Heart right ventricle (tissue), 16 donors: ENCODE measurements at places on chromosomes 7 and 10. TPM values are rescaled to one million over a fixed set of nuclear protein-coding genes. Genes with fewer than 3 reads are reported as not detected.

The CDHR1 gene
- total RNA-seq, result 0.64 TPM

The TMEM130 gene
- total RNA-seq, result 0.29 TPM

DNA sequence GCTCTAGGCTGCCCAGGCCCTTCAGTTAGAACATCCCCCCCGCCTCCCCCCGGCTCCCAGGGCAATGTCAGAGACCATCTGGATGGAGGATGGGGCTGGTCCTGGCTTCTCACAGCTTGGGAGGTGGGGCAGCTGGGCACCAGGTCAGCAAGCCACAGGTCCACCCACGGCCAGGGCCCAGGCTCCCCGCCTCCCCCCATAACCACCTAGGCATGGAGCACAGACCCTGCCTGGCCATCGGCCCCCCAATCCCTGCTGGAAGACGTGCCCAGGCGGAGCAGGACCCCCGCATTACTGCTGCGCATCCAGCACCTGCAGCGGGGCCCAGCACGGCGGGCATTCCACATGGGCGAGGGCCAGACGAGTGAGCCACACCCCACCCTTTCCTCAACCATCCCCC lies 169.6 kb downstream of the ELFN1 start:
- H3K36me3 ChIP-seq, result no peaks in the 10 kb centered on the region
- DNase-seq, result no peak
- H3K4me1 ChIP-seq, result no peaks in the 10 kb centered on the region
- no peaks in the 10 kb centered on the region for H3K27me3 ChIP-seq

DNA sequence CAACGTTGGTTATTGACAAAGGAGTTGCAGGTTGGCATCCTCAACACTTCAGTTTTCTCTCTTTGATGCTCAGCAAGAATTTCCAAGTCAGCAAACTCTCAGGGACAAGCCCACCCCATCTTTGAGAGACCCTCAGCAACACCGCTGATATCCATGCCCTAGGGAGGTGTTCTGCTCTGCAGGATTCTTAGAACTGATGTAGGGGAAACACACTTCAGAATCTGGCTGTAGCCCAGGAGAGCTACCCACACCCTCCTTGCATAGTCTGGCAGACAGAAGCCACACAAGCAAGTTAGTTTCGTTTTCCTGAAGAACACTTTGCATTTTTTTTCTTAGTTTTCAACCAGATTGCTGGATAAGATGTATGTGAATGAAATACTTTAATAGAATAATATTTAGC lies 822 bp downstream of the SAMD9L start:
- peak overlapping the region; percentile 8 for H3K4me3 ChIP-seq
- peak; percentile 26 for DNase-seq

GRCh38 chr7:109611656-109612055 lies 1042.0 kb downstream of the DNAJB9 start:
- no peaks in the 10 kb centered on the region for H3K27me3 ChIP-seq
- no peak overlapping the region for H3K27ac ChIP-seq
- H3K4me1 ChIP-seq, result no peaks in the 10 kb centered on the region
- no peak for DNase-seq
- H3K4me3 ChIP-seq, result no peak overlapping the region

GRCh38 chr10:5927306-5927705 lies 37.3 kb downstream of the FBH1 start:
- H3K27me3 ChIP-seq, result no peaks in the 10 kb centered on the region
- H3K36me3 ChIP-seq, result peaks cover 98% of the 10 kb centered on the region
- H3K4me1 ChIP-seq, result no peaks in the 10 kb centered on the region
- DNase-seq, result no peak

The KIAA1549 gene
- total RNA-seq, result 1.8 TPM
